ENCODE measurements at places on chromosomes 12 and 14.

- no peak for DNase-seq
These were observed 2.9 kb downstream of the SLC6A12 start for GRCh38 chr12:211142-211465.

- no peak for DNase-seq
These were observed 55.1 kb downstream of the BRMS1L start for GRCh38 chr14:35881280-35881679.

GRCh38 chr14:21219120-21219519 is 50.1 kb downstream of the HNRNPC start:
- no peak for DNase-seq

DNA sequence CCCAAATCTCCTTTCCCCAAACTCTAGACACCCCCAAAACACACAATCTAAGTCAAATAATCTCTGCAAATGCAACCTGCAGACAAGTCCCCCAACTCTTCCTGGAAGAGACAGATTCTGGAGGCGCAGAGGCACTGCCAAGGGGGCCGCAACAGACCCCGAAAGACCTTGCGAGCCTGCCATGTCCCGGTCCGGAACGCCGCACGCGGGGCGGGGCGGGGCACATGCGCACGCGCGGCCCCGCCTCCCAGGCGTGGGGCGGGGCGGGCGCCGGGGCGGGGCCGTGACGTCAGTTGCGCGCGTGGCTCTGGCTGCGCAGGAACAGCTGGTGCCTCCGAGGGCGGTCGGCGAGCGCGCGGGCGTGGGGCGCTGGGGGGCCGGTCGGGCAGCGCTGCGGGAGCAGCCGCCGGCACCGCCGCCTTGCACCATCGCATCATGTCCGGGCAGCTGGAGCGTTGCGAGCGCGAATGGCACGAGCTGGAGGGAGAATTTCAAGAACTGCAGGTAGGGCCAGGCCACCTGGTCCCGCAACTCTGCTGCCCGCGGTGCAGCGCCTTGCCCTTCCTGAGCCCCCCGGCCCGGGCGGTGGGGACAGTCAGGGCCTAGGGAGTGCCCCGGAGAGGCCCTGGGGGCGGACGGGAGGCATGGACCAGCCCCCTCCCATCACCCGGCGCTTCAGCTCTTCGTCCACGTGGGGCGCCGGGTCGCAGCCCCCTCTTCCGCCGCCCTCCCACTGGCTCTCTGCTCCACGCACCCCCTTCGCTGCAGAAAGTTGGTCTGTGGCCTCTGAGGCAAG is at the start of gene TMEM120B:
TMEM120B (plus strand) TSS at position 292 of the 796 bp plus-strand sequence; CDS start at position 436, 144 bp downstream.
- DNase-seq, result no peak

DNA sequence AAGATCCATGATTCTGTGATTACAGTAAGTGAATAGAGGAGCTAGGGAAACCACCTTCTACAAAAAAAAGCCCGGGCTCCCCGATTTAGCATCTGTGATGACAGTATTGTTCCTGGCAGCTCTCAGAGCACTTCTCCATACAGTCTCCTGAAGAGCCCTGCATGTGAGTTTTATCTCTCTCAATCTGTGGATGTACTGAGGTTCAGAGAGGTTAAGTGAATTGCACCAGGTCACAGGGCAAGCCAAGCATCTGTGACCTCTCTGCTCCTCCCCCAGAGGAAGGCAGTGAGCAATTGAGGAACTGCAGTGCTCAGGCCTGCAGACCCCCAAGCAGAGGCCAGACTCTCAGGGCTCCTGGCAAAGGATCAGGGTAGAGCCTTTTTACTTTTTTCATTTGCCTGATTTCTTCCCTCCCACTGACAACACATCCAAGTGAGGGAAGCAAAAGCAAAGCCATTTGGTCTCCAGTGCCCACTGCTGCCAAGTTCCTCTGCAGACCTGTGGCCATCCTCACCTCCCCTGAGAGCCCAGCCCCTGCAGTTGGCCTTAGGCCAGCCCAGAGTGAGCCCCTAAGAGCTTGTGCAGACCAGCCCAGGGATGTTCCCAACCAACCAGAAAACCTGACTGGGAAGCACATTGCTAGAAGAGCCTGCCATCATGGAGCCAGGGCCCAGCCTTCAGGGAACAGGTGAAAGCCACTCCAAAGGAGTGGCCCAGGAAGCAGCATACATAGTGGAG is 47.6 kb upstream of the PNMA1 start:
- no peak for DNase-seq

GRCh38 chr12:2691006-2691344 is 103.8 kb upstream of the FKBP4 start:
- DNase-seq, result no peak

Measured in GM04503 (cell line).